Sigmoid colon (tissue), 7 donors: ENCODE measurements at places on chromosomes 2 and 18. TPM values are rescaled to one million over a fixed set of nuclear protein-coding genes. Genes with fewer than 3 reads are reported as not detected.

DNA sequence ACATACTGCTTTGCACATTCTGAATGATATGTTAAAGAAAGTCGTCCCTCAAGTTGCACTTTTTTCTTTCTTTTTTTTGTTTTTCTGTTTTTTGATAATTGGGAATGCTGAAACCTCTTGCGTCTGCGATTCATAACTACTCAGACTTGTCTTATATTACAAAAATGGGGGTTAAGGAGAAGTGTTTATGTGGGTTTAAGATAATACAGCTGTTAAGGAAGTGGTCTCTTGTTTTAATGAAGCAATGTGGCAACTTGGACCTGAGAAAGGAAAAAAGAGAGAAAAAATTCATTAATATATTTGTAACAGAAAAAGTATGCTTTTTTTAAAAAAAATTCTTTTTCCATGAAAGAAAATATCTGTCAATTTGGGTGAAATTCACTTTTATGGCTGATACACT is 268.5 kb upstream of the CCDC68 start:
- H3K4me3 ChIP-seq, result no peak overlapping the region
- peaks cover 4% of the 10 kb centered on the region for H3K36me3 ChIP-seq
- no peaks in the 10 kb centered on the region for H3K27me3 ChIP-seq
- DNase-seq, result no peak
- peak overlapping the region; percentile 77 for H3K27ac ChIP-seq
- peaks cover 26% of the 10 kb centered on the region for H3K4me1 ChIP-seq

DNA sequence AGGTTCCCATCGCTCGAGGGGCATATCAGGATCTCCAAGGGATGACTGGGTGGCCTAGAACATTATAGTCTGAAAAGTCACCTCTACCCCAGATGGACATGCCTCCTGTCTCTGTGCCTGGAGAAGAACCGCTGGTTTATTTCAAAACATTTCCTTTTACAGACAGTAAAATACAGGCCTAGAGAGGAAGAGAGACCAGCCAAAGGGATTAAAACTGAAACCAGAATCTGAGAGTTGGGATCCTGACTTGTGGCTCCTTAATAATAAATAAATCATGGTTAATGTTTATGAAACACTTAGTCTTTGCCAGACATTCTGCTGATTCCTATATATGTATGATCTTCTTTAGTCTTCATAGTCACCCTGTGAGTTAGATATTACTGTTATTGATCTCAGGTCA is 153.7 kb downstream of the DDX1 start:
- H3K27ac ChIP-seq, result no peak overlapping the region
- peaks cover 40% of the 10 kb centered on the region for H3K4me1 ChIP-seq
- no peak overlapping the region for H3K4me3 ChIP-seq
- no peaks in the 10 kb centered on the region for H3K27me3 ChIP-seq
- H3K36me3 ChIP-seq, result no peaks in the 10 kb centered on the region

The CDH7 gene
- not detected for total RNA-seq

The DCC gene
- total RNA-seq, result 0.83 TPM

- H3K36me3 ChIP-seq, result no peaks in the 10 kb centered on the region
- no peaks in the 10 kb centered on the region for H3K4me1 ChIP-seq
- H3K27me3 ChIP-seq, result no peaks in the 10 kb centered on the region
- no peak overlapping the region for H3K4me3 ChIP-seq
- no peak overlapping the region for H3K27ac ChIP-seq
Observed at GRCh38 chr2:154125891-154126290, 254.2 kb downstream of the GALNT13 start.

The SAG gene
- not detected for total RNA-seq

The SPDYA gene
- 1.1 TPM for total RNA-seq

DNA sequence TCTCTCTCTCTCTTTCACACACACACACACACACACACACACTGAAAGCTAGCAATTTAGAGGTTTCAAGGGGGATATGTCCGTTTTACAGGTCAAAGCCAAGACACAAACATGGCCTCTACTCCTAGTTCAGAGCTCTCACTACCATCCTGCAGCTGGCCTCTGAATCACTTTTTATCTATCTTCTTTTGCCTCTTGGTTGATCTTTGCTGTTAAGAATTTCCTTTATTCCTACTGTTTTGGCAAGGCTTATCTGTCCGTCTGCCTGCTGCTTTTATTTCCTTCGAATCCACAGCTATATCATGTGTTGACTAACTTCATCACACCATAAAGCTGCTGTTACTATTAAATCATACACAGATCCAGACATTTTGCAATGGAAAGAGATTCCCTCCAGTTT is 543.0 kb downstream of the PLCL1 start:
- no peak overlapping the region for H3K27ac ChIP-seq
- no peaks in the 10 kb centered on the region for H3K36me3 ChIP-seq
- H3K27me3 ChIP-seq, result no peaks in the 10 kb centered on the region
- H3K4me1 ChIP-seq, result no peaks in the 10 kb centered on the region

- H3K4me3 ChIP-seq, result no peak overlapping the region
- DNase-seq, result no peak
- peaks cover 8% of the 10 kb centered on the region for H3K4me1 ChIP-seq
- peaks cover 5% of the 10 kb centered on the region for H3K36me3 ChIP-seq
- no peaks in the 10 kb centered on the region for H3K27me3 ChIP-seq
Observed at GRCh38 chr2:189109921-189110397, 69.6 kb downstream of the COL5A2 start.

DNA sequence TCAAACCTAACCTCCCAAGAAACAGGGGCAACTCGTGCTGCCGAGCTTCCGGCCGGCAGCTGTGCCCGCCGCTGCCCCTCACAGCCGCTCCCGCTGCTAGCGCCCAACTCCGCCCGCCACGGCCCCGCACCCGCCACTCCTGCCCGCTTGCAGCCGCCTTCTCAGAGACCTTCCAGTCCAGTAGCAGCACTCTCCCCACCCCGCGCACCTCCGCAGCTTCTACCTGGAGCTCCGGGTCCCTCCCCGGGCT is 722 bp upstream of the C2orf15 start:
- H3K27me3 ChIP-seq, result no peaks in the 10 kb centered on the region
- peak overlapping the region; percentile 84 for H3K27ac ChIP-seq
- no peaks in the 10 kb centered on the region for H3K36me3 ChIP-seq

DNA sequence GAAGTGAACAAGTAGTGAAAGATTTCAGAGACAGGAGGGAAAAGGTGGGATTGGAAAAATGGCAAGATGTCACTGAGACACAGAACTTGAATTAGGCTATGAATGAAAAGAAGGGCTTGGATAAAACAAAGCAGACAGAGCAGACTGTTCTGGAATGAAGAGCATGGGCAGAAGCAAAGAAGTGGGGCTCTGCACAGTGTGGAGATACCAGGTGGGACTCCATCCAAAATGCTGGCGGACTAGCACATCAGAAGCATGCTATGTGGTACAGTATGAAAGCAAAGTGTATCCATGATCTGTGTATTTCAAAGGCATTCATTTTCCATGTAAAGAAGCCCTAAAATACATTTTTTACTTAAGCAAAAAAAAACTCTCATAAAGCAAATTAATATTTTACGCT is 410.8 kb upstream of the LYPD1 start:
- H3K4me3 ChIP-seq, result no peak overlapping the region
- no peak for DNase-seq
- no peaks in the 10 kb centered on the region for H3K36me3 ChIP-seq
- H3K27ac ChIP-seq, result no peak overlapping the region
- no peaks in the 10 kb centered on the region for H3K27me3 ChIP-seq
- no peaks in the 10 kb centered on the region for H3K4me1 ChIP-seq

DNA sequence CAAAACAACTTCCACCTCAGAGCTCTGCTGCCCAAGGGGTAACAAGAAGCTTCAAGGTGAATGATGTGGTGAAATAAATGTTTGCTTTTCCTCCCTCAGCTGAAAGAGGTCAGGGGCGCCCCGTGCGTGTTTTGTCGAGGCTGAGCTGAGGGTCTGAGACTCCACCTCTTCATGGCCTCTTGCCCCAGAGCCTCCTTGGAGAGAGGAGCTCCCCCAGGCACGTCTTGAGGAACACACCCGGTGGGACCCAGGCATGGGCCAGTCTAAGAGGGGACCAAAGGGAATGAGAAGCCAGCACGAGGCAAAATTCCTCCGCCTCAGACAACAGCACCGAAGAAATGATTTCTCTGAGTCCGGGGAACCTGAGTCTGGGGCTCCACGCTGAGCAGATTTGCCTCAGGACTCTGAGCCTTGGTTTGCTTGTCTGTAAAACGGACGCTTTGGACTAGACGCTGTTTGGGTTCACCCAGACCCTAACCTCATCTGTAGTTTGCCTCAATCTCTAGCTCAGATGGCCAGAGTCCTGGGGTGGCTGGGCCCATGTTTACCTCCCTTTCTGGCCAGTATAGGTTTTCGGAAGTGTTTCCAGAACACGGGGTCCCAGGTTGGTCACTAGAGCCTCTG is 56.4 kb upstream of the ODC1 start:
- no peak overlapping the region for H3K4me3 ChIP-seq
- no peak for DNase-seq
- H3K4me1 ChIP-seq, result no peaks in the 10 kb centered on the region
- no peak overlapping the region for H3K27ac ChIP-seq
- H3K27me3 ChIP-seq, result no peaks in the 10 kb centered on the region
- H3K36me3 ChIP-seq, result no peaks in the 10 kb centered on the region

GRCh38 chr2:150674283-150674682 is 186.8 kb upstream of the RND3 start:
- no peak overlapping the region for H3K4me3 ChIP-seq
- no peaks in the 10 kb centered on the region for H3K27me3 ChIP-seq
- H3K36me3 ChIP-seq, result no peaks in the 10 kb centered on the region

DNA sequence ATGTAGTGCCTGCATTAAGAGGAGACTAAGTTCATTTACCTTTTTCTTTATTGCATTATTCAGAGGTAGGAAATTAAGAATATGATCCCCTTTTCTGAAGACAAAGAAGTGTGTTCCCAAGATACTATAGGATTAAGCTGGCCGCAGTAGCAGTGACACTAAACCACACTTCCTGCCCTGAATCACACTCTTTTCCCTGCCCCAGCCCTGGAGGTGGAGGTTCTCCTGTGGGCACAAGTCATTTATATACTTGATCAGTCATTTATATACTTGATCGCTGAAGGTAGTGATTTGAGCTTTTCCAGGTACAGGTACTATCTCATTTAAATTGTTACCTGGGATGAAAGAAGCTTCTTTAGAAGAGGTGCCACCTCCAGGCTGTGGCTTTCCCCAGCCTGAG is 78.6 kb downstream of the ARMC9 start:
- no peaks in the 10 kb centered on the region for H3K27me3 ChIP-seq
- H3K36me3 ChIP-seq, result peaks cover 94% of the 10 kb centered on the region
- no peak overlapping the region for H3K27ac ChIP-seq
- peaks cover 6% of the 10 kb centered on the region for H3K4me1 ChIP-seq
- H3K4me3 ChIP-seq, result no peak overlapping the region

The CNRIP1 gene
- total RNA-seq, result 32.1 TPM

GRCh38 chr2:117269574-117269973 is 544.9 kb upstream of the DDX18 start:
- no peaks in the 10 kb centered on the region for H3K36me3 ChIP-seq
- H3K4me1 ChIP-seq, result no peaks in the 10 kb centered on the region
- H3K27me3 ChIP-seq, result no peaks in the 10 kb centered on the region
- DNase-seq, result no peak
- H3K27ac ChIP-seq, result no peak overlapping the region
- no peak overlapping the region for H3K4me3 ChIP-seq

DNA sequence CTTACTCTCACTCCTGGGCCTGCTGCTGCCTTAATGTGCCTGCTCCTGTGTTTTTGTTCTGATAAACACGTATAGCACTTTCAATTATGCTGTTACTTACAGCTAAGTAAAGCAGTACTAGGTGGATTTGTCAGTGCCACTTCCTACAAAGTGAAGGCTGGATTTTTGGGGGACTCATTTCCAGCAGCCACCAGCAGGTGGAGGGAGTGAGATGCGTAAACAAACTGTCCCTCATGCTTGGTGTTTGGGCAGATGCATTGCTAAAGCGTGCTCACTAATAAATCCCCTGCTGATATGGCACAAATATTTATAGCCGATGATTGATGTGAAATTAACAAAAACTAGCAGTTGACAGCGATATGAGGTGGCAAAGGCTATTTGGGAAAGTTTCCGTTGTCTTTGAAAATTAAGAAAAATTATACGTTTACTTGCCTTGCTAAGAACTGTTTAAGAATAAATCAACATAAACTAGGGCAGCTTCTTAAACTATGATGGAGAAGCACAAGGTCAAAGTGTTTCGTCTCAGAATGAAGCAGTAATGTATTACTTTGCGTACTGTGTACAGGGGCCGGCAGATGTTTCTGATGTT is 101.7 kb downstream of the AGAP1 start:
- no peak overlapping the region for H3K4me3 ChIP-seq
- no peaks in the 10 kb centered on the region for H3K36me3 ChIP-seq
- DNase-seq, result peak; percentile 87
- H3K4me1 ChIP-seq, result no peaks in the 10 kb centered on the region

DNA sequence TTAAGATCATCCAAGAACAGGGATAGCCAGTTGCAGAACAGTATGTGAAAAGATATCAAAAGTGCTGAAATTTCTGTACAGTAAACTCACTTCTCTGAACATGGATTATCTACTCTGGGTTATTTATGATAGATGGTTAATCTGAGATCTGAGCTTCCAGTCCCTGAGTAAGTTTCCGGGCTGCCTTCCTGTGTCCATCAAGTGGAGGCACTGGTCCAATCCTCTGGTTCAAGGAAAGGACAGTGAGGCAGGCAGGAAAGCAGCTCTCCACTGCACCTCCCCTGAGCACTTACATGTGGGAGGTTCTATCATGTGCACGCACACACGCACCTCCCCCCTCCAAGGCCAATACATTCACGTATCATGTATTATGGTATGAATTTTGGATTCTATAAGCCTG is 32.5 kb downstream of the GPR45 start:
- peaks cover 32% of the 10 kb centered on the region for H3K36me3 ChIP-seq
- no peaks in the 10 kb centered on the region for H3K27me3 ChIP-seq
- no peak overlapping the region for H3K4me3 ChIP-seq
- no peak for DNase-seq
- no peaks in the 10 kb centered on the region for H3K4me1 ChIP-seq

GRCh38 chr2:69601179-69601612 is 42.3 kb downstream of the AAK1 start:
- no peak for DNase-seq
- no peak overlapping the region for H3K4me3 ChIP-seq
- H3K27ac ChIP-seq, result no peak overlapping the region
- no peaks in the 10 kb centered on the region for H3K36me3 ChIP-seq

GRCh38 chr2:159129269-159129668 is 157.2 kb downstream of the WDSUB1 start:
- H3K4me1 ChIP-seq, result no peaks in the 10 kb centered on the region
- H3K27ac ChIP-seq, result no peak overlapping the region
- H3K36me3 ChIP-seq, result no peaks in the 10 kb centered on the region
- H3K4me3 ChIP-seq, result no peak overlapping the region
- no peak for DNase-seq
- no peaks in the 10 kb centered on the region for H3K27me3 ChIP-seq

GRCh38 chr2:196925051-196925767 is 1.3 kb downstream of the PGAP1 start:
- peak overlapping the region; percentile 92 for H3K27ac ChIP-seq
- DNase-seq, result no peak
- peaks cover 16% of the 10 kb centered on the region for H3K4me1 ChIP-seq

DNA sequence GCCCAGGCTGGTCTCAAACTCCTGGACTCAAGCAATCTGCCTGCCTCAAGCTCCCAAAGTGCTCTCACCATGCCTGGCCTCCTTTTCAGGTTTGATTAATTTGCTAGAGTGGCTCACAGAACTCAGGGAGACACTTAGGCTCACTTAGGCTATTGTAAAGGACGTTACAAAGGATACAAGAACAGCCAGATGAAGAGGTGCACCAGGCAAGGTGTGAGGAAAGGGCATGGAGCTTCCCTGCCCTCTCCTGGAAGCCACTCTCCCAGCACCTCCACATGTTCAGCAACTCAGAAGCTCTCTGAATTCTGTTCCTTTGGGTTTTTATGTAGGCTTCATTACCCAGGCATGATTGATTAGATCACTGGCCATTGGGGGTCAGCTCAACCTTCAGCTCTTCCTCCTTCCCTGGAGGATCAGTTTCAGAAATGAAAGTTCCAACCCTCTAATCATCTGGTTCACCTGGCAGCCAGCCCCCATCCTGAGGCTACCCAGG is 78.7 kb upstream of the RGPD5 start:
- peak; percentile 75 for DNase-seq
- no peaks in the 10 kb centered on the region for H3K36me3 ChIP-seq
- H3K4me3 ChIP-seq, result no peak overlapping the region
- H3K27ac ChIP-seq, result no peak overlapping the region
- H3K27me3 ChIP-seq, result no peaks in the 10 kb centered on the region
